GM04503 (cell line): ENCODE measurements at places on chromosomes 1 and 21.

DNA sequence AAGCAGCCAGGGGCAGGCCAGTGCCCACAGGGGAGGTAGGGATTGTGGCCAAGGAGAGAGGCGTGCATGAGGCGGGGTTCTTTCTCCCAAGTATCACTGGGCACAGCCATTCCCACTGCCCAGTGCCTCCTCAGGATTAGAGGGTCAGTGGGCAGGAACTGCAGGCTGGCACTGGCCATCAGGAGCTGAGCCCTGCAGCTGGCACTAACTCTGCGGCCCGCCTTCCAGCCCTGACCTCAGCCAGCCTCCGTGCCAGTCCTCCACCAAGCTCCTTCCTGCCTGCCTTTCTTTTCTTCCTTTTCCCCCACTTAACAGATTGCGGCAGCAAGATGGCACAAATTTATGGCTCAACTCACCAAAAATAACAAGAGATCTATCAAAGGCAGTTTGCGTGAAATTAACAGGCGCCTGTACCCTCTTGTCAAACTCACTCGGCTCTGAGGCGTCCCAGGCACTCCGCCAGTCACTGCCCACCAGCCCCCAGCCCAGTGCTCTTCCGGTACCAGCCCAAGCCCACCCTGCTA lies 11.1 kb downstream of the ADGRB2 start:
- DNase-seq: no peak

- no peak for DNase-seq
Observed at GRCh38 chr1:110411173-110411735, 3.8 kb upstream of the LAMTOR5 start.

GRCh38 chr1:235657269-235657668 lies 7.7 kb upstream of the GNG4 start:
- DNase-seq: no peak

DNA sequence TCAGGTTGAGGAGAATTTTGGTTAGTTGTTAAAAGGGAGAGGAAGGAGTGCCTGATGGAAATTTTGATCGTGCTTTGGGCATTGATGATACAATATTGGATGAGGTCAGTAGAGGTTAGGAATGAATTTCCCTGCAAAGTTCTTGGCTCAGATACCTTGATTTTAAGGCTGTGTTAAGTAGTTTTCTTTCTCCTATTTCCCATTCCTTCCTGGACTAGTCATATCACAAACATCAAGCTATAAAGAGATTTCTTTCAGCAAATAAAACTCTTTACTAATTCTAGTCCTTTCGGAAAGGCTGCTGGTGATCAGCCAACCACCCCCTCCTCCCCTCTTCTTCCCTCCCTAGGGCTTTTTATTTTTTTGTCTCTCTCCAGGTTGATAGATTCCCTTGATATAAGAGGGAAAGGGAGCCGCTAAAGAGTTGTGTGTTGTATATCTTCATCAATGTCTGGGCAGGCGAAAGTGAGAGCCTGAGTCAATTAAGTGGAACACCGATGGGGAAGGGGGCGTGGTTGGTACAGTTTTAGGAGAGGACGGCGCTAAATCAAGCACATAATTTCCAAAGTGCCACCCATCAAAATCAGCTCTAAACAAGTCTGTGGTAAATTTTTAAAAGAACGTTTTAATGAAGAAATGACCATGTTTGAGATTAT lies 100.1 kb upstream of the PLXNA2 start:
- DNase-seq: no peak

DNA sequence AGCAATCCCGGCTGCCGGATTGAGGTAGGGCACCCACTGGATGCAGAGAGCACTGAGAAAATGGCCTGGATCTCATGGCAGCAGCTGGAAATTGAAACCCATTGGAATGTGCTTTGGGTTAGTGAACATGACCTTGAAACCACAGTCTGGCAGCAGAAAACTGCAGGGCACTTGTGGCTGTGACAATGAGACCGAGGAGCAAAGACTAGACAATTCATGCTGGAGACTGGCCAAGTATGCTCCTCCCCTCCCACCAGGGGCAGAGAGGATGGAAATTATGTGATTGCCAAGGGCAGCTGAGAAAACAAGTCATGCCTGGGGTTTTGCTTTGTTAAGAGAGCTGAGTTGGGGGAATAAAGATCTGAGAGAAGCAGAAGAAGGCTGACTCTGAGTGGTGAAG lies 60.7 kb downstream of the ZNF697 start:
- DNase-seq: no peak

DNA sequence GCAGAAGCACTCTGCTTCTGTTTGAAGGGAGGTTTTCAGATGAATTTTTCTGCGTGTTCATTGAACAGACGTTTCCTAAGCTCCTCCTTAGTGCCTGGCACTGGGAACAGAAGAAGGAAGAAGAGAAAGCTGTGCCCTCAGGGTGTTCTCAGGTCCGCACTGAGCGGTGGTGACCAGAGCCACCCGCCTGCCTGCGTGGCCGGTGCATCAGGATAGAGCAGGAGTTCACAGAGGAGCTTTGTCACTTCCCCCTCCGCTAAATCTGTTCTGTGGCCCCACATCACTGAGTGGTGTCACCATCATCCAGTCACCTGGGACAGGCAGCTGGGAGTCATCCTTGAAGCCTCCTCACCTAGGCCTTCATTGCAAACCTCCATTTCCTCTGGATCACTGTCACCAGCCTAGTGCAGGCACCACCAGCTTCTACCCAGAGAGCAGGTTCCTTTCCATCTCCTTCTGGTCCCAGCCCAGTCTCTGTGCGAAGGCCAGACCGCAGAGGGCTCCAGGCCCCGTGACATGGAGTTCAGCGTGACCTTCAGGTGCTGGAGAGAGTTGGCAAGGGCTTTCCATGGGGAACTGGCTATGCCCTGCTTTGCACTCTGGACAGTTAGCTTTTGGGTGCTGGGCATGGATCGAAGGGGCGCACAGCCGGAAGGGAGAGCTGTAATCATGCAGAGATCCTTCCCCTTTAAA lies 21.7 kb downstream of the PARK7 start:
- DNase-seq: no peak

DNA sequence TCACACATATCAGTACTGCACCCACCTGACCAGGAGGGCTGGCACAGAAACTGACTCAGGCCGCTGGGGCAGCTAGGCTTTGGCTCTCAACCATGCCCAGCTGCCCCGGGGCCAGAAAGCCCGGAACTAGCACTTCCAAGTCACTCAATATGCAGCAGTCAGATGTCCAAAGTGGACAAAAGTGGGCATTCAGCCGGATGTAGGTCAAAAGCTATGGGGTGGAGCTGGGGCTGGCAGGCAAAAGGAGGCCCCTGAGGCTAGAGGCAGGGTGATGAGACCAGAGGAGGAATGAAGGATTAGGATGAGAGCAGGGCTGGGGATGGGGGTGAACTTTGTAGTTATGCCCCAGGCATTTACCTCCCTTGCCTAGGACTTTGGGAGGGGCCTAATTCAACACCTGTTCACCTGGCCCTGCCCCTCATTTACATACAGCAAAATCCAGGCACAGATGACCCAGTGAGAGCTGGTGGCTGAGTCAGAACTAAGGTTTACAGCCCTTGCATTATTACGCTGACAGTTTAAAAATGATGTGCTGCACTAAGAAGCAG lies 30.7 kb upstream of the EDN2 start:
- DNase-seq: no peak

DNA sequence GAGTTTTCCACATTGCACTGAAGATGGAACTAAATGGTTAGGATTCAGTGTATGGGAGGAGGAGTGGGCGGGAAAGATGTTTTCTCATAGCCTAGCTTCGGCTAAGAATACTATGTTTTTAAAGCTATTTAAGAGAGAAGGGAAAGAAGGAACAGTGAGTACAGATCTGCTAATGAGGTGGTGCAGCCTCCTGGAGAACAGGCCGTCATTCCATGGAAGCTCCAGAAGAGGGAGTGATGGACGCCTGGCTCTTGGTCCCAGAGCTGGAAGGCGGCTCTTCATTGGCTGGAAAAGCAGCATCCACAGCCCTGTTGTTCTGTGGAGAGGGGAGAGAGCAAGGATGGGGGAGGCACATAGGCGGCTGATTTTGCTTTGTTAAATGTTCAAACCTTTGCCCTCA lies 6.9 kb downstream of the CAMK1G start:
- DNase-seq: no peak

- no peak for DNase-seq
Observed at GRCh38 chr1:16237343-16237830, 404 bp upstream of the CPLANE2 start.

- no peak for DNase-seq
Observed at GRCh38 chr1:102434421-102434820, 437.7 kb upstream of the OLFM3 start.

- no peak for DNase-seq
Observed at GRCh38 chr1:33170351-33171274, 11.2 kb downstream of the TRIM62 start.

DNA sequence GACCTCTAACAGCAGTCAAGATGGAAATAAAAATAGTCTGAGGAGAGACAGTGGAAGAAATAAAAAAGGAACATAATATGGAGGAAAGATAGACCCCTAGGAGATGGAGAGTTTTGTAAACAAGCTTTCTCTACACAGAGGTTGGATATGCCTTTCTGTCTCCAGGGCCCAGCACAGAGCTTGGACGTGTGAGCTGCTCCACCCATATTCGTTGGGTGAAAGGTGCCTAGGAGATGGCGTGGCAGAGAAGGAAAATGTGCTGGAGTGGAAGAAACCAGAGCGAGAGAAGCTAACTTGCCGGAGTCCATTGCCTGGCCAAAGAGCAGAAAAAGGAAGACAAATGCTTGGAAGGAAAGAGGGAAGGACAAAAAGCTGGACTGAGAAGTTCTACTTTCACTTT lies 78.3 kb upstream of the LMO4 start:
- DNase-seq: no peak

DNA sequence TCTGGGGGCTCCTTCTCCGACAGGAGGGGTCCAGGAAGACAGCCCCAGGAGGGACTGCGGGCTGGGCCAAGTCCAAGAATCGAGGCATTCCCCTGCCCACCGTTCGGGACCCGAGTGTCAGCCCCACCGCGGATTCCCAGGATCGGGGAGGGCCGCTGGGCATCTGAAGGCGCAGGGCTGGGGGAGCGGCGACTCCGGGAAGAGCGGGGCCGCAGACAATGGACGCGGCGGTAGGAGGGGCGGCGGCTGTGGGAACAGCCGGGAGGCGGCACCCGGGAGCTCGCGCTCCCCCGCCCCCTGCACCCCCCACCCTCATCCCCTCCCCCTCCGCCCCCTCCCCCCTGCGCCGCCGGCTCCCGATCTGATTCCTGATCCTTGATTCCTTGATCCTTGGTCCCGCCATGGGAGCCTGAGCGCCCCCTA lies at the start of gene VANGL2:
Gene VANGL2 (plus strand): TSS at position 342 of the 423 bp plus-strand sequence. CDS start 15,274 bp downstream, outside the sequence.
- DNase-seq: no peak

DNA sequence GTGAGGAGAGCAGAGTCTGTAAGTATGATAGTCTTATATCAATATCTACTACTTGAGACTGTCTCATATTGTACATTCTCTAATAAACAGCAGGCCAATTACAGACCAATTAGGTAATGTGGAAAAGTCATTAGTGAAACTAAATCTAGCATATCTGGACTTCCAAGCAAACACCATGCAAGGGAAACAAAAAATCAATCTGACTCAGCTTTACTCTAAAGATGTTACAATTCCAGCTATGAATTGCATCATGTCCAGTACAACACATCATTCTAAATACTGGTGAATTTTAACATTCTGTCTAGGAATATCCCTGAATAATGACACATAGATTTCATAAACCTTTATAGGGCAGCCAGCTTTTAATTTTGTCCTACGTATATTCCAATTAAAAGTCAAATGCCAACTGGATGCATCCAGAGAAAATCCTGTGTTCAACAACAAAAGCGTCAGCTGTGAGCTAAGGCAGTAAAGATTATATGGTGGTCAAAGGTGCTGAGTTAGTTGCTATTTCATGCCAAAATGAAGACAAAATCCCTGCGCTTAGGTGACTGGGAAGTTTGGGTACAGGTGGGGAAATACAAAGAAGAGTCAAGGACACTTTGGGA lies 159.3 kb downstream of the TTLL7 start:
- DNase-seq: no peak

- DNase-seq: no peak
Observed at GRCh38 chr1:230124186-230125128, 57.4 kb downstream of the GALNT2 start.

- no peak for DNase-seq
Observed at GRCh38 chr1:15080328-15081007, 73.1 kb upstream of the TMEM51 start.
